AML-193 (cell line): ENCODE measurements at places on chromosomes 6 and 20.

DNA sequence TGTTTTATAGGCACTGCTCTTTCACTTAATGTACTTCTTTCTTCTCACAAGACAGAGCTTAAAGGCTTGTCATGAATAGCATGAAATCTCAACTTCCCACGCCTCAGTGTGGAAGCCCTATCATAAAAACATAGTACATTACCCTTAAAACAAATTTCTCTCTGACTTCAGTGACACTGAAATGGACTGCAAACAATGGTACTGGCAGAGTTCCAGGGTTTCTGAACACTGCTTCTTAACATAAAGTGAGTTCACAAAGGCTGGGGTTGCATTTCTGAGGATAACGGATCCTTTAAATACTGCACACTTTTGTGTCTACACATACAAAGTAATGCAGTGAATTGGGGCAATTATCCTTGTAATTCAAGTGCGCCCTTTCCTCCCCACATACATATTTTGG is 32.3 kb upstream of the PLEKHG1 start:
- no peak for DNase-seq

- DNase-seq, result no peak
Observed at GRCh38 chr6:56916849-56917551, 37.9 kb upstream of the BEND6 start.

GRCh38 chr6:4920914-4921410 is 82.9 kb downstream of the RPP40 start:
- DNase-seq, result no peak

DNA sequence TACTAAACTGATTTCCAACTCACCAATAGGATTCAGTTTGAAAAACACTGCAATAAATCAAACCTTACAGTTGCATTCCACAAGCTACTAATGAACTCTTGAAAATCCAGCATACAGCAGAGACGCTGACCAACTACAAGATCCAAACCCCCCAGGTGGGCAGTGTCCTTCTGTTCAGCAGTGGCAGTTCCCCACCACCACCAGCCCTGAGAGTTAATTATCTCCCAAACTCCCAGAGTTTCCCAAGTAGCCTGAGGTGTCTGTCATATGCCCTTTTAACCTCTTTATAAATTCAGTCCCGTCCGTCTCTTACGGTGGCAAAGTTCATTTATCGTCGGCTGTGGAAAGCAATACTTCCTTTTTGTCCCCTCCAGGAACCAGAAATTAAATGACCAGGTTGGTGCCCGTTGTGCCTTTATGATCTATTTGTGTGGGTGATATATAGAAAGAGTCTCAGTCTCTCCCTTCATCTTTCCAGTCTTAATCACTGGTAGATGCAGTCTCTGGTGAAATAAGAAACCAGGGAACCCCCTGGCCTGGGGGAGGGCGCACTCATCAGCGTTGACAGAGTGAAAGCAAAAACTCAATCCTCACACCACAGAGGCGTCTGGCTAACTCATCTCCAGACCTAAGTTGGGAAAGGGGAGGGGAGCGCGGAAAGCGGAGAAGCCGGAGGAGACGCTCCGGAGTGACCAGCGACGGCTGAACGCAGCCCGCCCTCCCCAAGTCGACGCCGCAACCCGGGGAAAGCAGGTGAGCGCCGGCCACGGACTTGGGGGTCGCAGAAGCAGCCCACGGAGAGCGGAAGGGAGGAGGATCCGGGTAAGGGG is 717 bp downstream of the MRPL14 start:
- DNase-seq, result peak; percentile 44

GRCh38 chr6:109379711-109380110 is 2.6 kb downstream of the CD164 start:
- peak; percentile 12 for DNase-seq

DNA sequence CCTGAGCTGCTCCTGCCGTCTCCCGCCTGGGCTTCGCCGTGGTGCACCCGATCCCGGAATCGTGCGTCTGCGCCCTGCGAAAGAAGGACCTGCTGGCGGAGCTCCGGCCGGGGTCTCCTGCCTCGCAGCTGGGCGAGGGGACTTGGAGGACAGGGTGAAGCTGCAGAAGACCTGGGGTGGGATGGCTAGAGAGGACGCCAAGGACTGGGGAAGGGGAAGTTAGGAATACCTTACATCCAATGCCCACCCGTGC is 150.2 kb downstream of the PRL start:
- DNase-seq, result no peak

- DNase-seq, result no peak
Observed at GRCh38 chr20:33814238-33814712, 3.1 kb downstream of the CHMP4B start.

DNA sequence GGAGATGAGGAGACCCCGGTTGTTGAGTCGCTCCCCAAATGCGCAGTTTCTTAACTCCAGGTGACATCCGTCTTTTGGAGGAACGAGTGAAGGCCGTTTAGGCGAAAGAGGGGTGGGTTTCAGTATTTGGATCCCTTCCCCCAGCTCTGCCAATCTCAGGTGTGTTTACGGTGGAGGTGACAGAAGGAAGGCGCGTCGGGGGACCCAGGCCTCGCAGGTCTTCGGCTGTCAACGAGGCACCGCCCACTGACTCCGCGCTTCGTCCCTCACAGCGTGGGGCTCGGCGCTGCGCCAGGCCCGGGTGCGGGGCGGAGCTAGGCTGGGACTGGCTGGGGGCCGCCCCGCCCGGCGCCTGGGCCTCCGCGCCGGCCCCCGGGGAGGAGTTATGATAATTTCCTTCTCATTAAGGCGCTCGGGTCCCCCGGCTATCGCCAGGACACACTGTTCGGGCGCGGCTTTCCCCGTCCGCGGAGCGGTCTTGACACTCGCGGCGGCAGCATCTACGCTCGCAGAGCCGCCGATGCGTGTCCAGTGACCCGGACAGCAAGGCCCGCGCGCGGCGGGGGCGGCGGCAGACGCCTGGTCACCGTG is at the start of gene TFAP2C:
TFAP2C (plus strand) TSS at position 434 of the 591 bp plus-strand sequence. CDS start 239 bp downstream, outside the sequence.
- no peak for DNase-seq

DNA sequence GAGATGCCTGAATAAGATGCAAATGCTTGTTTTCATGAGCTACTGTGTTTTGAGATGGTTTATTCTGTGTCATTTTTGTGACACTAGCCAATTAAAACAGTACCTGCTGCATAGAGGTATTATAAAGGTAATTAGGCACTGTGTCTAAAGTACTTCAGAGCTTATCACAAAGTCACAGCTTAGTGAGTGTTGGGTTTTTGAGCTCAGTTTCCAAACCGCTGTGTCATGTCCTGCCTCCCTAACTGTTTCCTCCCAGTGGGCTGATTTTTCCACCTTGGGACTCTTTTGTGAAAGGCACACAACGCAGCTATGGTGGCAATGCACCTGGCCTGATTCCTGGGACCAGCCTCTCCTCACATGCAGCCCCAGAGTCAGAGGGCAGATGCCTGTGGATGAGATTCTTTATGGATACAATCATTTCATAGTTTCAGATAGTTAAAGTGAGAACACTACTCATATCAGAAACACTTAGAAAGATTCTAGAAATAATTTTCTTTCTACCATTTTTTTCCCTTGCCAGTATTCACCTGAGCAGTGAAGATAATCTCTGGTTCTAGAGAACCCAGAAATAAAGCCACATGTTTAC is 41.3 kb upstream of the TAGAP start:
- DNase-seq, result no peak

GRCh38 chr20:3102575-3103368 is 18.2 kb upstream of the AVP start:
- DNase-seq, result no peak

DNA sequence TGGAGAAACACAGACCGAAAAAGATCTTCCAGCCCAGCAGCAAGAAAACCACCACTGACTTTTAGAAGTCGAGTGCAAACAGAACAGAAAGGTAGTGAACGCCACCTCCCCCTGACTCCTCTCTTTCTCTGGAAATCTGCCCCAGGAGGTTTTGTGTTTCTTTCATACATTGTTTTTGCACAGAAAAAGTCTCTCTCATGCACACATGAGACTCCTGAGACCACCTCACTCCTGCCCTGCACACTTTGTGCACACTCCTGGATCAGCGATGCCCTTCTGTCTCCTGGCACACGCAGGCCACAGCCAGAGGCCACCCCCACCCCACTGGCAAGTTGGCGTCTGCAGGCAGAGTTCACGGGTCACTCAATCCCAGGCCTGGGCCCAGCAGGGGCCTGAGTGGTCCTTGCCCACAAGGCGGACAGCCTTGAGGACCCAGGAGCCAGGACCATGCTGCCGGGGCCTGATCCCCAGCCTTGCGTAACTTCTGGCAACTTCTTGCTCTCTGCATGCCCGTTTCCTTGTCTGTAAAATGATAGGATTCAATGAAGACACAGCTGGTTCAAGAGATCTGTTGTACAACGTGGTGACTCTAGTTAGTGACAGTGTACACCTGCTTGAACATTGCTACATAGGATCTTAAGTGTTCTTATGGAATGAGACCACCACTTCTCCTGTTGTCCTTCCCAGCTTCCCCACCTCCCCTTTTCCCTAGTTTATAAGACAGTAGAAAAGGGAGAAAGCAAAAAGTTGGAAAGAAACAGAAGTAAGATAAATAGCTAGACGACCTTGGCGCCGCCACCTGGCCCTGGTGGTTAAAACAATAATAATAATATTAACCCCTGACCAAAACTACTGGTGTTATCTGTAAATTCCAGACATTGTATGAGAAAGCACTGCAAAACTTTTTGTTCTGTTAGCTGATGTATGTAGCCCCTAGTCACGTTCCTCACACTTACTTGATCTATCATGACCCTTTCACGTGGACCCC is 30.2 kb upstream of the CST7 start:
- DNase-seq, result no peak

DNA sequence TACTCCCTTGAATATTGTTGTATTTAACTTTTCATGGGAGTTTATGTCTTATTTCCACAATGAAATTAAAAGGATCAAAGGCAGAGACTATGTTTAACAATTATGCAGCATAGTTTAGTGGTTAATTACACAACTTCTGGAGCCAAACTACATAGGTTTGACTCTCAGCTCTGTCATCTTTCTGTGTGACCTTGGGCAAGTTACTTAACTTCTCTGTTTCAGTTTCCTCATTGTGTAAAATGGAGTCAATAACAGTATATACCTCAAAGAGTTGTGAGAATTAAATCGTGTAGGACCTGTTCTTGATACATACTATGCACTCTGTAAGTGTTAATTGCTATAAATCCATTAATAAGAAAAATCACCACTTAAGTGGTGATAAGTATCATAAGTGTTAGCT is 48.3 kb downstream of the BTBD9 start:
- DNase-seq, result no peak

DNA sequence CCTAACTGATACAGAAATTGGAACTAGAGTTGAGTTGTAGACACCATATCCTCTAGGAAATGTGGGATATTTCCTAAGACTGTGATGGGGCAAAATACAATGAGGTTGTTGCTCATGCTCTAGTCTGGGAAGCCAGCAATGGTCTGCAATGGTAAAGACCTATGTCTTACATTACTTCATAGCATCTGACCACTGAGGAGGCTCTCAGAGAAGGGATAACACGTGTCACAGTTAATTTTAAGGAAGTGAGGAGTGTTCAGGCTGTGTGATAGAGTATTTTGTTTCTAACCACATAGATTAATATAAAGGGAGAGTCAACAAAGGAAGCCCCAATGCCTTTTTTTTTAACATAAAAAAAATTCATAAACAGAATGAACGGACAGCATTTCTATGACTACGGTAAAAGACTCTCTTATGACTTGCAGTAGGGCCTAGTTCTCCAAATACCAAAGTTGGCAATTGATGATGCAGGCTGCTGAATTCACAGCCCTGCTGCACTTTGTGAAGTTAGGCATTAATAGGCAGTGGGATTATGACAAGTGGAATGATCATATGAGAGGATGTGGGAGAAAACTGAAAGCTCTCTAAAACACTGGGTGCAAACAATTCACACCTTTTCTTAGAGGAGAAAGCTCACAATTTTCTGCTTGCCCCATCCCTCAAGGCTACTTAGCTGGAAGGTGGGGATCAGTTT is 13.7 kb downstream of the KCNS1 start:
- DNase-seq, result peak; percentile 41

GRCh38 chr6:167211881-167212712 is 54.3 kb upstream of the GPR31 start:
- DNase-seq, result no peak
